ENCODE measurements at places on chromosomes 6 and 20.

DNA sequence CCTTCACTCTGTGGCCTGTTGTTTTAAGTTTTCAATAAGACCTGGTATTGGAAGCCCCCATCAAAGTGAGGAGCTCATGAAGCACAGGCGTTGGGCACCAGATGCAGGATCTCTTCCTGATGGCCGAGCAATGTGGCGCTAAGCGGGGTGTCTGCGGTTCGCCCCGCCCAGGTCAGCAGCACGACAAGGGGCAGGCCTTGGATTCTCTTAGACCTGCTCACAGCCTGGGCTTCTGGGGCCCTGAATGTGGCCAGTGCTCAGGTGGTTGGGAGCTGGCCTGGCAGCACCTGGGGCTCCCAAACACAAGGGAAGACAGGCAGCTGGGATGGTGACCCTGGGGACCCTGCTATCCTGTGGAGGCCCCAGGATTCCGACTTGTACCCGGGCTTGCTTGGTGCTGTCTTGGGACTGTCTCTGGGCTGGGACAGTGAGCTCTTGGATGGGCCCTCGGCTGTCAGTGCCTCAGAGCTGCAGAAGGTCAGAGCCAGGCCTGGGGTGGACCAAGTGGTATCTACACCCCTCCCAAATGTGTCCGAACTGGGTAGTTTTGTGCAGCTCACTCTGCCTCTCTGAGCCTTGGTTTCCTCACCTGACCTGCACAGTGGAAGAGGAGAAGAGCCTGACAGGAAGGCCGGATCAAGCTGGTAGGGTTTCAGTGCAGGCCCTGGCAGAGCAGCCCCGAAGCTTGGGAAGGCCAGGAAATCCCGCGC lies 69.1 kb downstream of the PHACTR3 start:
- no peak for DNase-seq

DNA sequence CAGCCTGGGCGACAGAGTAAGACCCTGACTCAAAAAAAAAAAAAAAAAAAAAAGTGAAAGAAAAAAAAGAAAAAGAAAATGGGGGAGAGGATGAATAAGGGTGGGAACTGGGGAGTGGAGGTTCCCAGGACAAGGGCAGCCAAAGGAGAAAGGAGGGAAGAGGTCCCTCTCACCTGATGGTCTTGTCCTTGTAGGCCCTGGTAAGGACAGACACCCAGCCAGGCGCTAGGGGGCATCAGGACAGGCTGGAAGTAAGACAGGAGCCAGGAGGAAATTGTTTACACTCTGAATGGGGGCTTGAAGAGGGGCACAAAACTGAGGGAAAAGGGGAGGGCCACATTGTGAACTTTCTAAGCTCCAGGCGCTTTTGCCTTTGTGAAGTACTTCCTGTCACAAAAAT lies 2.3 kb upstream of the ALDH5A1 start:
- DNase-seq, result peak; percentile 73

DNA sequence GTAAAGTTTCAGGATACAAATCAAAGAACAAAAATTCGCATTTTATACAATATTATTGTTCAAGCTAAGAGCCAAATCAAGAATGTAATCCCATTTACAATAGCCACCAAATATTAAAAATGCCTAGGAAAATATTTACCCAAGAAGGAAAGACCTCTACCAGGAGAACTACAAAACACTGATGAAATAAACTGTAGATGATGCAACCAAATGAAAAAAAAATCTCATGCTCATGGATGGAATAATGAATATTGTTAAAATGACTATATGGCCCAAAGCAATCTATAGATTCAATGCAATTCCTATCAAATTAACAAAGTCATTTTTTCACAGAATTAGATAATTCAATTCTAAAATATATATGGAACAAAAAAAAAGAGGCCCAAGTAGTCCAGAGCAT lies 708.8 kb upstream of the MAN1A1 start:
- no peak for DNase-seq

DNA sequence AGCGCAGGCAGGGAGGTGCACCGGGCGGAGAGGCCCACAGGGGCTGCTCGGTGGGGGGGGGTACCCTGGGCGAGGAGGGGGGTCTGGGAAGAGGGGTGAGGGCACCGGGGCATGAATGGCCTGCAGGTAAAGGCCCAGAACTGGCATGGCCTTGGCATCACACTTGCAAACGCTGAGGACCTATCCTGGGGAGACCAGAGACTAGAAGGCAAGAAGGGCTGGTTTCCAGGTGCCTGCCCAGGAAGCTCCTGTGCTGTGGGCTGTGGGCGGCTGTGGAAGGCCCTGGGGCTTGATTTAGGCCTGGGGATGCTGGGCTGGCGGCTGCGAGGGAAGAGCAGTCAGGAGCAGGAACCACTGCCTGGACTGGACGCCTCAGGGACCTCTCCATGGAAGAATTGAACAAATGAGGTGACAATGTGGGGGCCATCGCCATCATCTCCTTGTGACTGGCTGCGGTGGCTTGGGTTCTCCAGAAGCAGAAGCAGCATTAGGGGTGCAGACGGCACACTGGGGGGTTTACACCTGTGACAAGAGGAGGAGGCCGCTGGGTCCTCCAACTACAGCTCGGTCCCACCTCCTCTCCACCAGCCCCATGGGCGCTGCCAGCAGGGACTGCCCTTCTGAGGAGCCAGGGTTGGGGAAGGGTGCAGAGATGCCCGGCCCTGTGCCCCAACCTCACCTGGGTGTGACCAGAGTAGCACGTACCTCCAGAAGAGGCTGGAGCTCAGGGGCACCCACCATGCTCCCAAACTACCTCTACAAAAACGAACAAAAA lies 32.1 kb upstream of the IRF4 start:
- DNase-seq, result no peak

DNA sequence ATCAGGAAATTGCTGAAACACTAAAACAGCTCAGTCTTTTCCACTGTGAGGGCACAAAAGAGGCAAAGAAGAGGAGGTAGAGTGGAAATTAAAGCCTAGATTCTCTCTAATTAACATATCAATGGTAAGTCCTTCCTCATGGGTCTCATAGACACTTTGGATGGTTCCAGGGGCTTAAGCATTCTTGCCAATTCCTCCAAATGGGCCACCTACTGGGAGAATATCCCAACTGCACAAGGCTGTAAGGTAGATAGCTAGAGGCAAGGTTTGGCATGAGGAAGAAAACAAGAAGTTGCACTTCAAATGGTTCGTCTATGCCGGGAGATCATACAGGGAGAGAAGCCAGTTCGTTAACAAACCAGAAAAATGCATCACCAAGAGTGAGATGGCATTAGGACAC lies 107.6 kb upstream of the KHDRBS2 start:
- DNase-seq, result no peak

GRCh38 chr20:39785252-39785917 lies 823.2 kb downstream of the DHX35 start:
- DNase-seq, result no peak

DNA sequence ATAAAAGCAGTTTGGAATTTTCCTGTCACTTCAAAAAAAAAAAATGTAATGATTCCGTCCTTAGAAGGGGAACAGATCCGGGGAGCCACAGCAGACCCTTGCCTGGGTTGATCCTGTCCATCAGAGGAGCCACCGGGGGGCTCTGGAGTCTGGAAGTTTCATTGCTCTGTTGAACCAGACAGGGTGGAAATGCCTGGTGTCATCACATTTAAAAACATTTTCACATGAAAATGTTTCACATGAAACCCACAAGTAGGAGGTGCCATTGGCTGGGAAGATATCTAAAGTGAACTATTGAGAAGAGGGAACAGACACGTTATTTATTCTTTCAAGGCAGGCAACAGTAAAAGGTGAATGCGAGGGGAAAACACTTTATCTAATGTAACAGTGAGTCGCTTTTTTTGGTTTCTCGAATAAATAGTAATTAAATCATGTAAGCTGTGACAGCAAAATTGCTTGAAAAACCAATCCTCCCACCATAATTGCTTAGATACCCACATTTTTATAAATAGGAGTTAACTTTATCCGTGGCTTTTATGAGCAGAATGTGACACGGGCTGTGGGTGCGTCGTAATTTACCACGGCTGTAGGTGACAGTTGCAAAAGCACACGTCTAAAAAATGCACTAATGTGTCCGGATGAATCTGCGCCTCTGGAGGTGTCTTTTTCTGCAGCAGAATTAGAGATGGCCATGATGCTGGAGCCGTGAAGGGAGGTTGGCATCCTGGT lies 323.4 kb downstream of the TAF4 start:
- DNase-seq, result no peak

DNA sequence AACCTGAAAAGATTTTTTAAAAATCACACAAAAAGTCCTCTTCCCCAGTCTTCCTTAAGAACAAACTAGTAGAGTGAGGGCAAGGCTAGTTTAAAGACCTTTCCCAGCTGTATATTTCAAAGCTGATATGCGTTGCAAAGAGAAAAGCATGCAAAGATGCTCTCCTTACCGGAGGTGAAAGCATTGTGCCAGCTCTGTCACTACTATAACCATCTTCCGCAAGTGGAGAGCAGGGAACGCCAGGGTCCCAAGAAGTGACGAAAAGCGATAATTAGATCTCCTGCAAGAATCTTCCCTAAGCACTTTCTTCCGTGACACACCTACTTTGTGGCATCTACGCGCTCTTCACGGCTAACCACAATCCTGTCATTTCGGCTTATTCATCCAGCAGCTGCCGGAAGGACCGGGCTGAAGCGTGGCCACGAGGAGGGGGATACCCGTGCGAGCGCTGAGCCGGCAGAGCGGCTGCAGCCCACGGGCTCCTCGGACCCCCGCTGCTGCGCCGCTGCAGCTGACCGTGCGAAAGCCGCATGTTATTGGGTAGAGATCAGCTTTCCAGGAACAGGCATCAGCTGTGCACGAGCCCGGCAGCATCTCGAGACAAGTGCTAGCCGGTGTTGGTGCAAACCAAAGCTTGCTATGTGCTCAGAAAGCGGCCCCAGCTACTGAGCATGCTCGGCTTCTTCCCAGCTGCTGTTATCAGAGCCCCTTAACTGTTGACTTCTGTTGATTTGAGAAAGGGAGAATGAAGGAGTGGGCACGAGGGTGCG lies 57.2 kb upstream of the ARHGAP18 start:
- DNase-seq, result no peak

- DNase-seq, result no peak
Measured at GRCh38 chr6:86682297-86682696, 255.0 kb upstream of the HTR1E start.

DNA sequence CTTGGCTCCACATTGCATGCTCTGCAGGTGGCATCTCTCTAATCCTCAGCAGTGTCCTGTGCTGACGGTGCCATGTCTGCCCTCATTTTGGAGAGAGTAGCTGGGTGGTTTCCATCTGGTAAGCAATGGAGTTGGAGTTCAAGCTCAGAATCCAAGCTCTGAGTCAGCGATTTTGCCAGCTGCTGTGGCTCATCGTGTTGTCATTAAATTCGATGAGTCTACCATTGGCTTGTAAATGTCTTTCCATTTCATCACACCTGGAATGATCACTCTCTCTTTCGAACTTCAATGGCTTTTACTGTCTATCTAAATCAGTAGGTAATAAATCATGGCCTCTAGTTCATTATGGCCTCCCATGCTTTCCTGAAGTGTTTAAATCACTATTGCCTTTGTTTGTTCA lies 378.5 kb upstream of the TSHZ2 start:
- no peak for DNase-seq

- DNase-seq, result no peak
Measured at GRCh38 chr20:8645326-8645725, 423.6 kb upstream of the PLCB4 start.

DNA sequence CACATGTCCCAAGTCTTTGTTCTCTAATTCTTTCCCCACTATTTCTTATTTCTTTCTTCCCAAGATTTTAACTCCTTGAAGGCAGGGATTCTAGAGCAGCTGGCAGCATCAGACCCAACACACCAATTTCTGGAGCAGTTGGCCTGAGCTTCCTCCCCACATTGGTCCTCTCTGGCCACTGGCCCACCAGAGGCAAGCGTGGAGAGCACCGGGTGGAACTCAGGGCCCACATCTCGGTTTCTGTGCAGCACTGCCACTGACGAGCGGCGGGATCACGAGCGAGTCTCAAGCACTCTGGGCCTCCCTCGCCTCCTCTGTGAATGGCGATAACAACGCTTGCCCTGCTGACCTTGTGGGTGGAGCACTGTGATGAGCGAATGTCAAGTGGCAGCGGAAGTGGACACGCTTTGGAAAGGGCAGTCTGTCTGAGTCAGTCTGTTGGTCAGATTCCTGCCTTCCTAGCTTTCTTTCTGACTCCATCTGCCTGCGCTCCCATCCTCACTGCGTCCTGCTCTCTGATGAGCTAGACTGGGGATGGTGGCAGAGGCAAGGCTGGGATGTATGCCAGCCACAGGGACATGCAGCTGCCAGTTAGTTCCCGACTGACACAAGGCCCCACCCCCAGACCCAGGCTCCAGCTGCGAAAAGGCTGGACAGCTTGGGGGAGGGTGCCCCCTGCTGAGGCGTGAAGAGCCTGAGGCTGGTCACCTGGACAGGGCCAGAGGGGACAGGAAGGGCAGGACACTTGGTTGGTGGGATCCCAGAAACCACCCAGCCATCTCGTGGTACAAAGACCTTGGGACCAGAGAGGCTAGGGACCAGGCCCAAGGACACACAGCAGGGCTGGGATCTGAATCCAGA lies 4.5 kb upstream of the SPDEF start:
- no peak for DNase-seq

GRCh38 chr6:150668900-150669302 lies 69.2 kb downstream of the PLEKHG1 start:
- DNase-seq, result no peak

GRCh38 chr6:91970700-91971099 lies 1383.8 kb upstream of the MAP3K7 start:
- no peak for DNase-seq

GRCh38 chr6:40406175-40406574 lies 181.0 kb downstream of the LRFN2 start:
- no peak for DNase-seq

- no peak for DNase-seq
Measured at GRCh38 chr6:45367999-45368398, 9.7 kb downstream of the SUPT3H start.

- no peak for DNase-seq
Measured at GRCh38 chr20:8534368-8535160, 402.5 kb downstream of the PLCB1 start.

GRCh38 chr20:10004900-10005299 lies 29.9 kb upstream of the ANKEF1 start:
- no peak for DNase-seq

DNA sequence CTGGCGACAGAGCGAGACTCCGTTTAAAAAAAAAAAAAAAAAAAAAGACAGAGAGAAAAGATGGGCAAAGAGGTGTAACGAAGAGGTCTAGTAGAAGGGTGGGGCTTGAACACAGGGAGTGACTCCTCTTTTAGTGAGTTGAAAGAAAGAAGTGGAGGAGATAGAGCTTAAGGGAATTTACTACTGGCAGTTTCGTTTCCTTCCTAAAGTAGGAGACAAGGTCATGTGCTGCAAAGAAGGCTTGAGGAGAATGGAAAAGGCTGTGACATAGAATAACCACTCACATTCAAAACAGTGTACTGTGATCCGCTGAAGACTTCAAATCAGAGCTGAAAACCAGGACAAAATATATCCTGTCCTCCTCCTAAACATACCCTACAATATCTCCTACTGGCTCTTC lies 63.8 kb upstream of the EIF2S2 start:
- no peak for DNase-seq
